ENCODE measurements at places on chromosomes 6 and 20.
A peak's percentile ranks its signal among the peaks of the same experiment; 100 is the strongest.

DNA sequence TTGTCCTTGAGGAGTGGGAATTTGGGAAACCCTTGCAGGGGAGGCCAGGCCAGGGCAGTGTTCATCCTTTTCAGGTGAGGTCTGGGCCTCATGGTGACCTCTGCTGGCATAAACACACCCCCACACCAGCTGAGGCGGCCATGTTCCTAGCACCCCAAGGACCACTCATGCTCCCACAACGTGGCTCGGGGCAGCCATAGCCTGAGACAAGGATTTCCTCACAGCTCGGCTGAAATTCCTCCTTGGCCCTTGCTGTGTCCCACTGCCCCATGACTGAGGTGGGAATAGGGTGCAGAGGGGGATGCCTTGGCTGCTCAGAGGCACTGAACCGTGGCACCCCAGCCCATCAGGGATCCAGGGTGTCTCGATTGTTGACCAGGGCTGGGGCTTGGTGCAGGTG lies 27.3 kb upstream of the SPDEF start:
- DNase-seq = no peak

GRCh38 chr6:68080074-68080473 lies 555.0 kb upstream of the ADGRB3 start:
- no peak for DNase-seq

- DNase-seq = no peak
Observed at GRCh38 chr6:74993136-74993535, 212.7 kb downstream of the COL12A1 start.

- no peak for DNase-seq
Observed at GRCh38 chr20:2838847-2839671, 1.4 kb downstream of the PCED1A start.

GRCh38 chr6:71053475-71053874 lies 96.6 kb upstream of the B3GAT2 start:
- DNase-seq = no peak

GRCh38 chr6:23601811-23602345 lies 524.1 kb upstream of the NRSN1 start:
- DNase-seq = no peak

DNA sequence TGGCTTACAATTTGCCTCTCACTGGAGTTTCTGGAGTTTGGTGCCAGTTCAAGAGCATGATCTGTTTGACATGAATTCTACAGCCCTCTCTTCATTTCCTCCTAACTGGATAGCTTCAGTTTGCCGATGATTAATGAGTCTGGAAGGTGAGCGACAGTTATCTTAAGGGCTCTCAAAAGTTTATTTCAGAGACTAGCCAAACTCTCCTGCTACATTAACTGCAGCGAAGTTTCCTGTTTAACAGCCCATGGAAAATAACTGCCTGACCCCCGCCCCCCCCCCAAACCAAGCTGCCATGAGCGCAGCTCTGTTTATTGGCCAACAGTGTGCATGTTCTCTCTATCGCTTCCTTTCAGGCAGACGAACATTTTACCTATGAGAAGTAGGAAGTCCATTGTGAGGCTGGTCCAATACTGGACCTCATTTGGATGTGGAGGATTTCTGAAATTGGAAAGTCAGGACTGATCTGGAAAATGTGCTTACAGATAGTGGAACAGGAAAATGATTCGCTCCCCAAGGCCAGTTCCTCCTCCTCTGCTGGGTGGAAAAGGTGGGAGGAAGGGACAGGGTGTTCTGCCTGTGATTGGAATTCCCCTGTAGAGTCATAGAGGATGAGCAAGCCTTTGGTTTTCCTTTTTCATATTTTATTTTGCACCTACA lies 522.2 kb upstream of the JAG1 start:
- no peak for DNase-seq

GRCh38 chr6:148370176-148370575 lies 27.5 kb downstream of the SASH1 start:
- no peak for DNase-seq

GRCh38 chr20:45781391-45781931 lies 10.2 kb downstream of the WFDC3 start:
- DNase-seq = peak; percentile 52

DNA sequence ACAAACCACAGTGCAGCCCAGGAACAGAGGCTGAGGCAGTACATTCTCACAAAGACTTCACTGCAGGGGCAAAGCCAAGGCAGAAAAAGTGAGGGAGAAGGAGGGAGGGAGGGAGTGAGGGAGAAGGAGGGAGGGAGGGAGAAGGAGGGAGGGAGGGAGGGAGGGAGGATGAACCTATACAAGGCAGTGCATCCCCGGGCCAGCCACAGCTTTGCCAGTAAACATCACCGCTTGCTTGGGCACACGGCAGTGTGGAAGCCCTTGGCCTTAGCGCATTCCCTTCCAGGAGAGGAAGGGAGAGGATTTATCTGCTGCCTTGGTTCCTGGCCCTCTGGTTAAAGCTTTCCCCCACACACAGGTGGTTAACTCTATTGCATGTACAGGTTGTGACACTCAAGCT lies 234.0 kb downstream of the PTPRT start:
- no peak for DNase-seq

DNA sequence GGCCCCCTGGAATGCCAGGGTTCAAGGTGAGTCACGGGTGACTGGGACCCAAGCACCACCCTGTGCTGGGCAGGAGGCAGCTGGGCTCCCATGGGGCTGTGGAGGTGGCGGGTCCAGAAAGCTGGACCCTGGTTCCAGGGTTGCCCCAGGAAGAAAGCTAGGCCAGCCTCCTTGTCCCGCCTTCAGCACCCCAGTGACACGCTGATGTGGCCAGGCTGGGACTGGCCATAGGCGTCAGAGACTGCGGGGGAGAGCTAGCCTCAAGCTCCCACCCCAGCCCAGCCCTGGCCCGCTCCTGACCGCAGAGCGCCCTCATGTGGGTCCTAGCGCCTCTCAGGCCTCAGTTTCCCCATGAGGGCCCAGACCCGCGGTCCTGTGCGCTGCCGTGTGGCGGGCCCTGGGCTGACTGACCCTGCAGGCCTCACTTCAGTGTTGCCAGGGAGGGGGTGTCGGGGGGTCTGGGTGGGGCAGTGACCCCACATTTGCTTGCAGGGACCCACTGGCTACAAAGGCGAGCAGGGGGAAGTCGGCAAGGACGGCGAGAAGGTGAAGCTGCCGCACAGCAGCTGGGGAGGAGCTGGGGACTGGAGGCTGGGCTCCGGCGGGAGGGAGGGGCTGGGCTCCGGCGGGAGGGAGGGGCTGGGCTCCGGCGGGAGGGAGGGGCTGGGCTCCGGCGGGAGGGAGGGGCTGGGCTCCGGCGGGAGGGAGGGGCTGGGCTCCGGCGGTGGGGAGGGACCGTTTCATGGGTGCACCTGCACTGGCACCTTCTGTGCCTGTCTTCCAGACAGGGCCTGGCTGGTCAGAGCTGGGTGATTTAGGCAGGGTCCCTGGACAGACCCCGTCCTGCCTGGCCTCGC lies 7.9 kb downstream of the COL9A3 start:
- DNase-seq = no peak

GRCh38 chr20:2749951-2750490 lies 50.4 kb downstream of the CPXM1 start:
- DNase-seq = no peak

- no peak for DNase-seq
Observed at GRCh38 chr6:38133932-38134703, 314.6 kb downstream of the ZFAND3 start.

GRCh38 chr6:3887150-3887700 lies 38.1 kb downstream of the FAM50B start:
- no peak for DNase-seq

GRCh38 chr6:52588087-52588709 lies 11.3 kb upstream of the TRAM2 start:
- no peak for DNase-seq

DNA sequence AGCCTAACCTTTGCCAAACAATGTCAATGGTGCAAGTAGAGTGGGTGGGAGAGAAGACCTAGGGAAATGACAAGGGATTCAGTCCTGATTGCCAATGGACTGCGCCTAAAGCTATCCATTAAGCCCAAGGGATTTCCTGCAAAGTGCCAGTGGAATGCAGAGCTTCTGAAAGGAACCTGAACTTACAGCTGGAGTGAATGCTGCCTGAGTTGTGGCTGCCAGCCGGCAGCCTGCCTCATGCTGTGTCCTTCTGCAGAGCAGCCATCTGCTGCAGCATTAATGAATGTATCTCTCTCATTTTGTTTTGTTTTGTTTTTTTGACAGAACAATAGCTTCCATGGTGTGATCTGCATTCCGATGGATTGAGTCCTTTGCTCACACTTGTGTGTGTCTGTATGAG lies 44.7 kb downstream of the SLC35F1 start:
- DNase-seq = no peak

- DNase-seq = no peak
Observed at GRCh38 chr6:33323623-33323948, 6.0 kb upstream of the ZBTB22 start.

DNA sequence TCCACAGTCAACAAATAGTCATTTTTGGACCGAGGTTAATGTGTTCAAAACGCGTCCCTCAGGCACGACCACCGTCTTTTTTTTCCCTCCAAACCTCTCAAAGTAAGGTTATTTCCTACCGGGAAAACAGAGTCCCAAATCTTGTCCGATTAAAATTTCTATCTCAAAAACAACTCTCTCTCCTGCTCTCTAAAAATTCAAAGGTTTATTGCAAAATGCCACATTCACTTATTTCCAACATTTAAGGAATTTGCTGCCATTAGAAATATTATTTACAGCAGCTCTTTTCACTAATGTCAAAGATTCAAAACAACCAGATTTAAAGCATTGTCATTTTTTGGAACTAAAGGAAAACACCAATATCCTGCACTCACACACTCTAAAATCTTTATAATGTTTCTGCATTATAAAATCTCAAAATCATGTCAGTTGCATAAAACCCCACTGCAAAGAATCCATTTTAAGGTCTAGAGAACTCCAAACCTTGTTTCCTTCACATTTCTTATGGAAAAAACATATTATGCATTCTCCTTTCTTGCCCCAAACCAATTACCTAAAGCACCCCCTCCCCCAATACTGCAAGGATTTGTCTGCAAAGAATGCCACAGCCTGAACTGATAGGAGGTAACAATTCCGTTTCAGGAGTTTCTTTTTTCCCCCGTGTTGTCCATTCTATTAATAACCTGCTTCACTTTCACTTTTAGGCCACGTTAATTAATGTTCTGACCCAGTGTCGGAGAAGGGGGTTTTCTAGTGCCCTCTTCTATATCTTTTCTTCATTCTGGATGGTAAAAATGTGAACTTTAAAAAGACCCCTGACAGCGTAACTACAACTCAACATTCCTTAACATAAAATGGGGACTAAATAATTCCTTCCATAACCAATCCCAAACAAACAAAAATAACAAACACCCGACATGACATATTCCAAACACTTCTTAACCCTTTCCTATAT lies 1.4 kb downstream of the NRN1 start:
- DNase-seq = no peak

GRCh38 chr6:621931-622330 lies 35.0 kb downstream of the HUS1B start:
- DNase-seq = no peak

DNA sequence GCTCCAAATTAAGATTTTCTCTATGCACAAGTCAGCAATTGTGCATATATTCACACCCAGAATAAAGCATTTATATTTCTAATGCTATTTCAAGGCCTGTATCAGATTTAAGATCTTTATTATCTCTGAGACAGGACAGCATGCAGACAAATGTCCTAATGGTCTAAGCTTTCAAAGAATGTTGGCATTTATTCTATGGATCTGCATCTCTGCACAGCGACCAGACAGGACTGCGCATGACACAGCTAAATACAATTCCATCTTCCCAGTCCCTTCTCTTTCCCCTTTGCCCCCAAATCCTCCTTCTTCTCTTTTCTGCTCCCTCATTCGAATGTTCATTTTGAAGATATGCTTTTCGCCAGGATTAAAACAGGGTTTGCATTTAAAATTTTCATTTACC lies 478.5 kb downstream of the PKHD1 start:
- no peak for DNase-seq

- DNase-seq = peak; percentile 75
Observed at GRCh38 chr6:36755435-36756348, 58.1 kb downstream of the RAB44 start.

DNA sequence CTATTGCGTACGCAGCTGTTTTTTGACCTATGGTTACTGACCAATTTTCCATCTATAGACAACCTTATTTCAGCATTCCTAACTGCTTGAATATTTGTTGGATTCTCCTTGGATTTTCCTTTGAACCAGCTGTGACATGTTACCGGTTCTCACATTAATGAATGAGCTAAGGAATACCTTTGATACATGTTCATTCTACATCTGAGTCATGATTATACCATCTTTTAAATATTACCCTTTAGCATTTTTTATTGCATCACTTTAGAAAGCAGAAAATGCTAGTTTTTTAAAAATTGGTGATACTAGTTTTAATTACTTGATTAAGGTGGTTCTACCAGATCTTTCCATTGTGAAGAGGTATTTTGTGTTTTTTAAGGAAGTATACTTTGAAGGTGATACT lies 1.9 kb upstream of the IGF2R start:
- no peak for DNase-seq

- DNase-seq = no peak
Observed at GRCh38 chr6:63816982-63817436, 181.4 kb downstream of the PHF3 start.

- DNase-seq = peak; percentile 38
Observed at GRCh38 chr20:37564388-37565133, 36.9 kb upstream of the BLCAP start.

GRCh38 chr20:38267296-38267695 lies 6.8 kb upstream of the KIAA1755 start:
- no peak for DNase-seq

DNA sequence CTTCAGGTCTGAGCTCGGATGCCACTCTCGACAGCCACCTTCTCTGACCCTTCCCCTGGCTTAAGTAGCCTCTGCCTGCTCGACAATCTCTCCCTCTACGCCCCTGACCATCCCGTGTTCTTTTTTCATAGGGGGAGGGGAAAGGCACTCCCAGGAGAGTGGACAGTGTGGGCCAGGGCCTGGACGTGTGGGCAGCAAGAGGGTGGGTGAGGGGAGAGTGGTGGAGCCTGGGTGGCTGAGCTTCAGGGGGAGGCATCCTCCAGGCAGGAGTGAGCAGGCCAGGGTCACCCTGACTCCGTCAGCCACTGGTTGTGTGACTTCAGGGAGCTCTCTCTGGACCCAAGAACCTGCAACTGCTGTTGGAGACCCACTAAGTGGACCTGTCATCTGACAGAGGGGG lies 92.7 kb downstream of the CEBPB start:
- DNase-seq = no peak

DNA sequence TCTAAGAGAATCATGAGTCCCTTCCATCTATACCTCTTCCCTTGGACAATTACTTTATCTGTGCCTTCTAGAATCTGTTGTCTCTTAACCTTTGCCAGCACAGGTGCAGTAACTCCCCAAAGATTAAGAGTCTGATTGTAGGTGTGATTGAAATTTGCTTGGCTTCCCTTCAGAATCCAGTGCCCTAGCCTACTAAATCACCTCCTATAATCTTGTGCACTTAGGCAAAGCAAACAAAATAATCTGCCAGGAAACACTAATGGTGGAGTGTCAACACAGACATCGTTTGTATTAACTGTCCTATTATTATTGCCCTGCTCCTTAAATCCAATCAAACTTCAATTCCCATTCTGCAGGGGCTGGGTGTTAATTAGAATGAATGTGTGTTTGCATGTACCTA lies 28.0 kb downstream of the ID4 start:
- no peak for DNase-seq

GRCh38 chr6:33118525-33119123 lies 42.8 kb downstream of the HLA-DPB1 start:
- peak; percentile 43 for DNase-seq

- DNase-seq = no peak
Observed at GRCh38 chr20:64166721-64167615, 2.7 kb downstream of the MYT1 start.

- DNase-seq = no peak
Observed at GRCh38 chr6:147546501-147547368, 38.2 kb downstream of the SAMD5 start.

GRCh38 chr20:23291575-23292240 lies 58.9 kb upstream of the NXT1 start:
- no peak for DNase-seq

GRCh38 chr20:48332555-48332954 lies 495.2 kb downstream of the PREX1 start:
- no peak for DNase-seq

Data from NCI-H460 (cell line).